ENCODE measurements at places on chromosomes 1 and 21.

DNA sequence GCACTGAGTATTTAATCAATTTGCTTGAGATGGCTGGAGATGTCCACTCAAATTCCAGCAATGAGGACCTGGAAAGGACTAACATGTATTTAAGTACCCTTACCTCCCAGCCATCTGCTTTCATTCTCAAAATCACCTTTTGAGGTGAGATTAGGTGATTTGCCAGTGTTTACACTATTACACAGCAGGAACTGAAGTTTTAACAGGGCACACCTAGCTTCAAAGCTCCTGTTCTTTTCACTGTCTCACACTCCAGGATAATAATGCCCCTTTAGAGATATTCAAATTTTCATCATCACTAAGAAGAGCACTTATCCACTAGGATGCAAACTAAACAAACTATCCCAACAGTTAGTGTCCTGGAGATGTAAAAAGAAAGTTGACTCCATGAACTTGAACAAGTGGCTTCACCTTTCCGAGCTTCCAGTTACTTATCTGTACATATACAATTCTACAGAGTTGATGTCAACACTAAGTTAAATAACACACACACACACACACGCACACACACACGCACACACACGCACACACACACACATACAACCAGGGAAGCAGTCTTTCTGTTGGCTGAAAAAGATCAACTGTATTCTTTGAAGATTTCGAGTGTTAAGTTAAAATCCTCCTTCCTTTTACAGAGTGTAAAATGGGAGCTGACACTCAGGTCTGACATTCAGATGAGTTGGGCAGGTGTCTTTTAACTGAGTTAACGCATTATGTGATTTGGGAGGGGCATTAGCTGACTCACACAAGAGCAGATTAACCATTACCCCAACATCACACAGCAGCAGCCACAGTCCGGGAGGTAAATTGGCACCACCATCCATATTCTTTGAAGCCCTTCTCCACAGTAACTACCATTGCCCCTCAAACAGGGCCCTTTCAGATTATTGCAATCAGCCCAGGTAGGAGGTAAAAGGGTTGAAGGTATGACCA, 15.5 kb upstream of the JAK1 start:
- no peak for DNase-seq

- no peak for DNase-seq
Measured at GRCh38 chr1:204271970-204272369, 58.2 kb upstream of the GOLT1A start.

- DNase-seq: no peak
Measured at GRCh38 chr1:33429856-33430691, 821 bp downstream of the PHC2 start.

DNA sequence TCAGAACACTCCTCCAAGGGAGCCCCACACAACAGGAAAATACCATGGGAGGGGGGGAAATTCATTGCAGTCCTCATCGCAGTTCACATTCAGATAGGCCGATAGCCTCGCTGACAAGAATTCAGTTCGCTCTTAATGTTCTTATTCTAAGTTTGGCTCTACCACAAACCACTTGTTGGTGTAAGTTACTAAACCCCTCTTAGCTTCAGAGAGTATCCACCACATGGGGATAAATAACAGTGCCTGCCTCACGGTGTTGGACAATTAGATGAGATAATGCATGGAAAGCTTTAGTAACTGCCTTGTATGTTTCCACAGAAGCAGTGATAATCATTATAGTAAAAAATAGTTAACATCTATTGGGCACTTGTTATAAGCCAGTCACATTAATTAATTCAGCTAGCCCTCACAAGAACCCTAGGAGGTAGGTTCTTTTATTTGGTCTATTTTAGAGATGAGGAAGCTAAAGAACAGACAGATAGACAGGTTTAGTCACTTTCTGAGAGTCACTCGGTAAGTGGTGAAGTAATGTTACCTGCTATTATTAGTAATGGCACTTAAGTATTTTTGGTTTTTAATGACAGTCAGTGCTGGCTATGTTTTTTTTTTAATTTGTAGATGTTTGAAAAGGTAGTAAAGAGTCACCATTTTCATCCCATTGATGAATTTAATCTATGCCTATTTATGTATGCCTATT, 10.1 kb downstream of the VAV3 start:
- DNase-seq: no peak

DNA sequence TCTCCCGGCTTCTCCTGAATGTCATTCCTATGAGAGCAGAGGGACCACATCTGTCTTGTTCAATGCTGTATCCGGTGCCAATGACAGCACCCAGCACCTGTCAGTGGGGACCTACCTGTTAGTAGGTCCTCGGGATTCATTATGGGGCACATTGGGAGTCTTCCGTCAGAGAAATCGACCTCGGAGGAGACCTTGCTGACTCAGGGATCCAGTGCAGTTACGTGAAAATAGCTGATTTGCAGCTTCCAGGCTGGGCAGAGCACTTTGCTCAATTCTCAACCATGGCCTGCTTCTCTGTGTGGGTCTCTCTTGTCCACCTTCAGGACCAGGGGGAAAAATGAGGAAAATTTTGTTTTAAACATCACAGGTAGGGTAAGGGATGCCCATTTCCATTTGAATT, 130.2 kb downstream of the PRDM2 start:
- DNase-seq: no peak

DNA sequence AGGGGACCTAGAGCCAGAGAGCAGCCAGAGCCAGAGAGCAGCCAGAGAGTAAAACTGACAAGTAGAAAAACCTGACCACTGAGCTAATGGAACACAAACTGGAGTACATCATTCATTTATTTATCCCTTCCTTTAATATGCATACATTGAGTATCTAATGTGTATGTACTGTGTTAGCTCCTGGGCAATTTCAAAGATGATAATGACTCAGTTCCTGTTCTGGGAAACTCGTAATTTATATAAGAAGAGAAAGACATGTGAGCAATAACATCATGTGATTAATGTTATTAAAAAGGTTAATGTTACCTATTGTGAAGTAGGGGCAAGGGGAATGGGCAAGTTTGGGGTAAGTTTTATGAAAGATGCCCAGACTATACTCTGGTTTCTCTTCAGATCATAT, 199.9 kb downstream of the TNR start:
- DNase-seq: no peak

DNA sequence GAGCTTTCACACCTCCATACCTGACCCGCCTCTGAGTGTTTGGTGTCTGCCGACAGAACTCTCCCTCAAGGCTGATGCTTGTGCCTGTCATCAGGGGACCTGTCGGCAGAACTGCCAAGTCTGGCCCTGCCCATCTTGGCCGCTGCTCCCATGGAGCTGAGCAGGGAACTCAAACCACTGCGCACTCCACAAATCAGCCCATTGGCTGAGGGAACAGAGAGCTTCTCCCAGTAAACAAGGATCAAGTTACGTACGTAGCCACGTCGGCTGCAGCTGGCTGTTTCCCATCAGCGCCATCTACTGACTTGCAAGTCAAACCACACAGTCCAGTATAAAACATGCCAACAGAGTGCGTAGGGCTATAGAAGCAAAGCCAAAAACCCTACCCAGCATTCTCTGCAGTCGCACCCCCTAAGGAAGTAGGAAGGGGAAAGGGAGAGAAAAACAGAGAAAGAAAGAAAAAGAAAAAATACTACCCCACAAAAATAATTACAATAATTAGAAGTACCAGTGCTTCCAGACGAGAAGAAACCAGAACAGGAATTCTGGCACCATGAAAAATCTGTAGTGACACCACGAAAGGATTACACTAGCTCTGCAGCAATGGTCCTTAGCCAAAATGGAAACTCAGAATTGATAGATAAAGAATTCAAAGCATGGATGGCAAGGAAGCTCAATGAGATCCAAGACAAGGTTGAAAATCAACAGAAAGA, 13.1 kb downstream of the KRTAP13-1 start:
- no peak for DNase-seq

DNA sequence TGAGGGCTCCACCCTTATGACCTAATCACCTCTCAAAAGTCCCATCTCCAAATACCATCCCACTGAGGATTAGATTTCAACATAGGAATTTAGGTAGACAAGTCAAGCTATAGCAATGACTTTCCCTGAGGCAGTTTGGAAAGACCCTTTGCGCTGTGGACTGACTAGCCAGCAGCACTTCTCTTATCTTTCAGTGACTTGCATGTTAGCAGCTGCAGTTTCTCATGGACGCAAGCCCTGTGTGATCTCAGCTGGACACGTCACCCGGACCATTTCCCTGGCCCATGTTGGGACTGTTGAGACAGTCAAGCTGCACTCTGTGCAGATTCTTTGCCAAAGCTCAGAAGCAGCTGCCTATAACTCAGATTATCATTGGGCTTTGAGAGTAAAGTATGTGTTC, 408.1 kb upstream of the USP24 start:
- DNase-seq: no peak

Data from central memory CD4-positive, alpha-beta T cell (primary cell).